Cerebellar cortex (tissue), 1 donor: ENCODE measurements at places on chromosomes 4 and X.
A peak's percentile ranks its signal among the peaks of the same experiment; 100 is the strongest.

- DNase-seq, result no peak
Observed at GRCh38 chr4:71958978-71959377, 72.8 kb upstream of the NPFFR2 start.

- no peak for DNase-seq
Observed at GRCh38 chr4:119823891-119824290, 195.3 kb upstream of the PDE5A start.

GRCh38 chr4:175309041-175309440 is 390.9 kb downstream of the ADAM29 start:
- no peak for DNase-seq

DNA sequence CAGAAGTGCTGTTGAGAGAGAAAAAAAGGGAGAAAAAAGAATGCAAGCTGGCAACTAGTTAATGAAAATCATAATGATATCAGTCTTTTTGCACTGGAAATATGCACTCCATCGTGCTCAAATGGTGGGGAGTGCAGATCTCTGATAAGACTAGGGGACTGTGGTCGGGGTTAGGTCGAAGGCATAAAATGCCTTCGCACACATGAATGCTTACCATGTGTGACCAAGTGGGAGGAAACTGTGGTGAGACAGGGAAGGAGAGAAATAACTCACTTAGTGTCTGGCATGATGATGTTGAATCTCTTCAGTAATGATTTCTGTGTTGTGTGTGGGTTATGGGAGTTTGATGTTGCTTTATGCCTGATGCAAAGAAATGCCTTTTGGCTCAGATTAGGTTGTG is 358.9 kb downstream of the FBXO8 start:
- no peak for DNase-seq

- DNase-seq, result no peak
Observed at GRCh38 chr4:79292008-79292407, 33.9 kb downstream of the NAA11 start.

GRCh38 chr4:71784569-71785197 is 804 bp upstream of the GC start:
- no peak for DNase-seq

- no peak for DNase-seq
Observed at GRCh38 chrX:103877571-103877970, 45.5 kb upstream of the RAB9B start.

DNA sequence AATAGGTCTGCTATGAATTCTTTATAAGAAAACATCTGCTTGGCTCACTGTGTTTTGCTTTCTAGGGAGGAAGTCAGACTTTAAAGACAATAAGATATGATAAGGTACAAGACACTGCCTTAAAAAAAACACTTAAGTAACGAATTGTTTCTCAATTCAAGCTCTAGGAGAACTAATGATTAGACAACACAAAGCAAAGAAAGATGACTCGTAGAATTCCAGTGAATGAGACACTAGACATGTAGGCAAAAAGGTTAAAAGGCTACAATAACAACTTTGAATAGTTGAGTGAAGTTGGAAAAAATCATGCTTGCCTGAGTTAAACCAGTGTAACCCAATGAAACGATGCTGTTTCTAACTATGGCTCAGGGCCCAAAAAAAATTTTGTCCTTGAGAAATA is 344.4 kb upstream of the ACTRT1 start:
- no peak for DNase-seq

DNA sequence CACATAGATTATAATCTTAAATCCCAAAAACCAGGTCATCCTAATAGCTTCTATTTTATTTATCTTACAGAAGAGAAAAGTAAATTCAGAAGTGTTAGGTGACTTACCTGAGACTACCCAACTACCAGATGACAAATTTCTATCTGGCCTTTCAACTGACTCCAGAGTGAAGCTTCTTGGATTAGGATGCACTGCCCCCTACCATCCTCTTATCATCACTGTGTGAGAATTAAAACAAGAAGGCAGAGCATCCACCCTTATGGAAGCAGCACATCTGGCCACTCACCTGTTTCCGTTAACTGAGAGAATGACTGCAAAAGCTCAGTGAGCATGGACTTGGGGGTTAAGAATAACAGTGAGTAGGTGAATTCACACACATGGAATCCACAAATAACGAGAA is 502.6 kb upstream of the TECRL start:
- peak; percentile 14 for DNase-seq

DNA sequence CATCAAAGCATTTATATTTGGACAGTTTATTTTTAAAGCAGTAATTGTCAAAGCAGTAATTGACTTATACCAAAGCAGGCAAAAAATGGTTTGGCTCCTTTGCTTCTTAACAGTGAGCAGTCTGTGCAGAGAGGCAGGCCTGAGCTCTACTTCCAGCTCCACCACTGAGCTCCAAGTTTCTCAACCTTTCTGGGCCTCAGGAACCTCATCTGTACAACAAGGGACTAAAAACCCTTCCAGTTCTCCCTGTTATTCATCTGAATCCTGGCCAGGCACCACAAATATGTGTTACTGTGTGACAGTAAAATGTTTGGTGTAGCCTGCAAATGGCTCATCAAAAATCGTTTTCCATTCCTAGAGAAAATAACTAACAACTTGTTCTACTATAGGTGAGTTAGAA is 88.7 kb upstream of the TTC29 start:
- no peak for DNase-seq

GRCh38 chrX:12489341-12489740 is 301.9 kb upstream of the PRPS2 start:
- no peak for DNase-seq

GRCh38 chrX:33416273-33416805 is 205.0 kb upstream of the DMD start:
- DNase-seq, result no peak

- DNase-seq, result no peak
Observed at GRCh38 chr4:128649575-128650205, 159.8 kb upstream of the JADE1 start.

- DNase-seq, result no peak
Observed at GRCh38 chr4:69066945-69067344, 29.3 kb upstream of the UGT2B7 start.

DNA sequence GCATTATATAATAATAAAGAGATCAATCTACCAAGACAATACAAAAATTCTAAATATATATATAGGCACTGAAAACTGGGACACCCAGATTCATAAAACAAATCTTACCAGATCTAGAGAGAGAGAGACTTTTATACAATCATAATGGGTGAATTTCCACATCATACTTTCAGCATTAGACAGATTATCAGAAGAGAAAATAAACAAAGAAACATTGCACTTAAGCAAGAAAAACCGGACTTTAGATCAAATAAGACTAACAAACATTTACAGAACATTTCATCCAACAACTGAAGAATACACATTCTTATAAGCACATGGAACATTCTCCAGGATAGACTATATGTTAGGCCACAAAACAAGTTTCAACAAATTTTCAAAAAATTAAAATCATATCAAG is 245.1 kb downstream of the INPP4B start:
- no peak for DNase-seq

DNA sequence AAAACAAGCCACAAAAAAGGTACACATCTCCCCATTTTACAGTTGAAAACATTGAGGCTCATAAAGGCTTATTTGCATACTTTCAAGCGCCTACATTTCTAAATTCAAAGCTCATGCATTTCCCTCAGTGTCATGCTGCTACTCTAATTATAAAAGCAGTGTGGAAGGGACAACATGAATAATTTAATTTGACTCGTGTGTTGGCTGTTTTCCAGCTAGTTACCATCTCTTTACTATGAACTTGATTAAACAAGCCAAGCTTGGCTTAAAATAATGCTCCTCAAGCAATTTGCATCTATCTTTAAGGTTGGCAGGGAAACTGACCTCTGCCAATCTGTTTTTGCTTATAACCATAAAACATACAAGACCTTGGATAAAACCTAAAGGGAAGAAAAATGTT is 252.5 kb upstream of the NEIL3 start:
- peak; percentile 75 for DNase-seq

- DNase-seq, result no peak
Observed at GRCh38 chr4:40662962-40663604, 33.4 kb upstream of the RBM47 start.

DNA sequence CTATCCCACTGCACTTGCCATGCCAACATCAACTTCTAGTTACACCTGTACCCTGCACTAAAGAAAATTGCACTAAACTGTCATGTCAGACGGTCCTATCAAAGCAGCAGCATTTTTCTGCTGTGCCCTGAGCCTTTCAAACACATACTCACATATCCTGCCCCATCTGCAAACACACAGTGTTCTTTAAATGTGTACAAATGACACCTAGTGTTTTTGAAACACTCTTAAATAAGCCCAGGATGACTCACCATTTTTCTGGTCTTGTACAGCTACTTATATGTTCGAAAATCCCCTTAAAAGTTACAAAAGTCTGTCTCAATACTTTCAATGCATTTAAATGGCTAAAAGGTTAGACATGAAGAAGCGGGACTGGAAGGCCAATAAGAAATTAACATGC is 346.7 kb upstream of the PPARGC1A start:
- no peak for DNase-seq

- no peak for DNase-seq
Observed at GRCh38 chr4:143743591-143743990, 43.1 kb upstream of the FREM3 start.

DNA sequence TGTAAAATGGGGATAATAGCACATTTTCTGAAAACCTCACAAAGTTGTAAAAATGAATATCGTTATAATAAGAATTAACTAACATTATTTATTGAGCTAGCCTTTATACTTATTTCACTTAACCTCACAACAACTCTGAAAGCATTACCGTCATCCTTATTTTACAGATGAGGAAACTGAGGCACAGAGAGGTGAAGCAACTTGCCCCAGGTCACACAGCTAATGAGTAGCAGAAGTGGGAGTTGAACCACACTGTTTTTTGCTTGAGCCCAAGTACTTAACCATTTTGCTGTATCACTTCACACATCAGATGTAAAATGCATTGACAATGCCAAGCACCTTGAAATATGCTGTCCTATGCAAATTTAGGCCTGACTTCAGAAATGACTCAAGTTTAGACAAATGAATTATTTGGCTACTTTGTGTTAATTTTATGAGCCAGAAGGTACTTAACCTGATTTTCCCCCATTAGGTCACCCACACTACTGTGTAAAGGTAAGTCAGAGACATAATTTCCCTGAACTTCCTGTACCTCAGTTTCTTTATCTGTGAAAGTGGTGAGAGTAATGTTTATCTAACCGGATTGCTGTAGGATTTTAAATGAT is 23.1 kb downstream of the CD40LG start:
- DNase-seq, result no peak

- DNase-seq, result peak; percentile 51
Observed at GRCh38 chrX:68462653-68463052, 29.4 kb upstream of the OPHN1 start.

DNA sequence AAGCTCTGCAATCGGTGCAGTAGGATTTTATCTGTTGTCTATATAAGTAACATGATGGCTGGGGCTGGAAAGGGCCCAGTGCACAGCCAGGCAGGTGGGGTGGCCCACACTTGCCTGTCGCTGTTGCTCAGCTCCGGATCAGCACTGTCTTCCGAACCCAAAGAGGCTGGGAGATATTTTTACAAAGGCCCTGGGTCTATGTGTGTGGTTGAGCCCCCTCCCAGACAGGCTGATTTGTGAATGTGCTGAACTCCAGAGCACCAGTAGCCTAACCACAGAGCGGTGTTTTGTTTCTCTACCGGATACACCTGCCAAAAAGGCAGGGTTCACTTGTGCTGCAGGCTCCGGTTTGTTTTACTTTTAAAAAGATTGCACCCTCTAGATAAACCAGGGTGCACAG is 33.5 kb upstream of the CHRNA9 start:
- no peak for DNase-seq

- DNase-seq, result no peak
Observed at GRCh38 chrX:120299928-120300327, 11.3 kb downstream of the TMEM255A start.

GRCh38 chr4:155966171-155966570 is 12.5 kb upstream of the CTSO start:
- no peak for DNase-seq

- no peak for DNase-seq
Observed at GRCh38 chr4:38861791-38862190, 5.2 kb upstream of the TLR6 start.

DNA sequence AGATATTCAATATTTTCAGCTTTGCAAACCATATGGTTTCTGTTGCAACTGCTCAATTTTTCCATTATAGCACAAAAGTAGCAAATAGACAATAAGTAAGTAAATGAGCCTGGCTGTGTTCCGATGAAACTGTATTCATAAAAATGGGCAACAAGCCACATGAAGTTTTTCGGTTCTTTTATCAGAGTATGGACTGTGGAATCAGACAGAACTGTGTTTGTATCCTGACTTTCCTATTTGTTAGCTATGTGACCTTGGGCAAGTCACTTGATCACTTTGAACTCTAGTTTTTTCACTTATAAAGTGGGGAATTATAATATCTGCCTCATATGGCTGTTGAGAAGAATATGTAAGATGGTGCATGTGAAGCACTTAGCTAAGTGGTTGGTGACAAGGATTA is 23.4 kb upstream of the ADGRA3 start:
- DNase-seq, result no peak

DNA sequence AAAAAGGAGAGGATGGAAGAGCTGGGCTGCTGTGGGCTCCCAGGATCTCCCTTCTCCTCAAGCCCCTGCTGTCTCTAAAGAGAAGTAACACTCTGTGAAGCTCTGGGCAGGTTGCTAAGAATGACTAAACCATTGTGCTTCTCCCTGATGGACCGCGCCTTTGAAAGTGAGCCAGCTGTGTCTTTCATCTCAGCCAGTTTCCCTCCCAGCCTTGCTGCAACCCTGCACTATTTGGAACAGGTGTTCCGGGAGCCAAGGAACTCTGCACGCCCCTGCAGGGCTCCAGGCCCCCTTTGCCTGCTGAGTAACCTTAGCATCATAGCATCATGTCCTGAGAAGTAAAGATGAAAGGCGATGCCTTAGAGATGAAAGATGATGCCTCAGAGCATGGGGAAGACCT is 39.7 kb downstream of the SMIM20 start:
- no peak for DNase-seq

GRCh38 chrX:1918780-1919179 is 303.9 kb downstream of the ASMT start:
- DNase-seq, result no peak
